T-helper 22 cell (primary cell): ENCODE measurements at places on chromosomes 6 and 20.

- DNase-seq = no peak
Measured at GRCh38 chr6:153207006-153207405, 75.9 kb upstream of the RGS17 start.

- DNase-seq = no peak
Measured at GRCh38 chr20:36314734-36315544, 8.8 kb downstream of the DLGAP4 start.

GRCh38 chr6:163759542-163759941 is 345.0 kb downstream of the QKI start:
- no peak for DNase-seq

GRCh38 chr6:34888874-34889555 is at the start of gene ANKS1A:
Gene ANKS1A, plus strand, starts transcription at chr6:34889255. Its CDS starts 148 bp downstream, at chr6:34889403.
- DNase-seq = peak; percentile 85

- no peak for DNase-seq
Measured at GRCh38 chr6:154476494-154476893, 34.0 kb downstream of the CNKSR3 start.

- DNase-seq = no peak
Measured at GRCh38 chr6:15995493-15995892, 133.4 kb upstream of the MYLIP start.

GRCh38 chr6:39078695-39079094 is 30.1 kb downstream of the GLP1R start:
- no peak for DNase-seq

DNA sequence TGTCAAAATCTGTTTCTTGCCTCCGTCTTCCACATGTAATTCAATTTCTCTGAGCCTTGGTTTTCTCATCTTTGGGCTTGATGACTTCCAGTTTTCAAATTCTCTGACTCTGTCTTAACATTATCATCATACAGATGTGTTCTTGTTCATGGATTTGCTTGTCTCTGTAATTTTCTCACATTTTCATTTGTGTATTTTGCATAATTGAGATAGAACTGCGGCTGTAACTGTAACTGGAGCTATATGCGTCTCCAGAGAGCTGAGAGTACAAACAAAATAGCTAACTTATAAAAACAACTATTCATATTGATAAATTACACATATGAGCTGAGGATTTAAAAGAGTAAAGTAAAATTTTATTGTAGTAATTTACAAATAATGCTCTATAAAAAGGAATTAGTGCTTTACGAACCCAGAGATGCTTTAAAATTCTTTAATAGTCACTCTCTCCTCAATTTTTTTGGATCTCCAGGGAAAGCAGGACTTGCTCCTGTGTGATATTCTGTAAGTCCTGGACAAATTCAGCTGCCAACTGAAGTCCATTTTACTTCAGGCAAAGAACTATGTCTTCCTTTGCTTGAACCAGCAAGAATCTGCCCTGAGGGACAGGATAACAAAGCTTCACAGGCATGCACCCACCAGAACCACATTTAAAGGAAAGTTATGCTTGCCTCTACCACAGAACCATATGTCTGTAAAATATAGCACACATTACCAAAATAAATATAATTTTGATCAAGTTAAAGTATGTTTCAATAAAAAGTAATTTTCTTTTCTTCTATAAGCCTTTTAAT is 288.3 kb downstream of the KHDC1L start:
- no peak for DNase-seq

DNA sequence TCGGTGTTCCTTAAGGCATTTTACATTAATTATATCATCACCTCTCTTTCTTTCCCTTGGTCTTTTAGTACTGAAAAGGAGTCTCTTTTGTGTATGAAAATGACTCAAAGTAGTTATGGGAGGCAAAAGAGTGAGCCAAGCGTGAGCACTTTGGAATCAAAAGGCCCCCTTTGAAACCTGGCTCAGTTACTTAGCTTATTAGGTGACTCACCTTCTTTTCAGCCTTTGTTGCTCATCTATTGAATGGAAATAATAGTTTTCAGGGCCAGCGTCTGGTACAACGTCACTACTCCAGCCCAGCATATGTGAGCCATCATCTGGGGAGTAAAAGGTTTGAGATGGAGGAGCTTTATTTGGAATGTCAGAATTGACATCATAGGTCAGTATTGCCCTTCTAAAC is 147.4 kb upstream of the SCGN start:
- no peak for DNase-seq

GRCh38 chr6:50935442-50935841 is 116.8 kb downstream of the TFAP2B start:
- DNase-seq = no peak

DNA sequence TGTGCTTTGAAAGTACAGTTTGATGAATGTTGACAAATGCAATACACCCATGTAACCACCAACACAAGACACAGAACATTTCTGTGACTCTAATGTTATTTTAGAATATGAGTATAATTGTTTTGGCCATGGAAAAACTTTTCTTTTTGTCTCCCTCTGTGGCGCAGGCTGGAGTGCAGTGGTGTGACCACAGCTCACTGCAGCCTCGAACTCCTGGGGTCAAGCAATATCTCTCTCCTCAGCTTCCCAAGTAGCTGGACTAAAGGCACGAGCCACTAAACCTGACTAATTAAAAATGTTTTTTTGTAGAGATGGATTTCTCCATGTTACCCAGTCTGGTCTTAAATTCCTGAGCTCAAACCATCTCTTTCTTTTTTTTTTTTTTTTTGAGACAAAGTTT is 20.3 kb upstream of the BCAS4 start:
- DNase-seq = no peak
